Activated CD4-positive, alpha-beta T cell treated with anti-CD3 and anti-CD28 coated beads, Interleukin-2, amount 50 U/mL, for 4 hours (primary cell): ENCODE measurements at places on chromosomes 3 and 15.

GRCh38 chr15:79450648-79451047 is 18.5 kb downstream of the MINAR1 start:
- DNase-seq: no peak

DNA sequence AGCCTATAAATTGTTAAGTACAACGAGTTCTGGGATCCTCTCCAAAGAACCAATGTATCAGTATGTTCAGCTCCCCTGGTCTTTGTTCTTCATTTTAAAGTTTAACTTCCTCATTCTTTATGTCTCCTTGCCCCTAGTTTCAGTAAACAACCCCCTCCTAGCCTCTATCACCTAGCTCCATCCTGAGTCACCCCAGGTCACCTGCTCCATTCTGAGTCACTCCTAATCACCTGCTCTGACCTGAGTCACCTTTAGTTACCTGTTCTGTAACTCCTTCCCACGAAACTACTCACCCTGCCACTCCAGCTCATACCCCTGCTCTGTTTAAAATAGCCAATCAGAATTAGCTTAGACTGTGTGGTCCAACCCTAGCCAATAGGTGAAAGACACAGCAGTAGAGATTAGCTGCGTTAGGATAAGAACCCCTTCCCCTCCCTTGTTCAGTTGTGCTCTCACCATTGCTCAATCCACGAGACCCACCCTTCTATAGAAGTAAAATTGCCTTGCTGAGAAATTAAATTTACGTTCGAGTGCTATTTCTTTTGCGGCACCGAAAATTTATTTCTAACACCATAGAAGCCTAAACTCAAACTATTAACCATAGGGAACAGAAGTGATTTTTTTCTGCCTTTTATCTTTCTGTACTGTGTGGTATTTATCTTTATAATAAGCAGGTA is 245.0 kb upstream of the ADAMTS9 start:
- DNase-seq: no peak

DNA sequence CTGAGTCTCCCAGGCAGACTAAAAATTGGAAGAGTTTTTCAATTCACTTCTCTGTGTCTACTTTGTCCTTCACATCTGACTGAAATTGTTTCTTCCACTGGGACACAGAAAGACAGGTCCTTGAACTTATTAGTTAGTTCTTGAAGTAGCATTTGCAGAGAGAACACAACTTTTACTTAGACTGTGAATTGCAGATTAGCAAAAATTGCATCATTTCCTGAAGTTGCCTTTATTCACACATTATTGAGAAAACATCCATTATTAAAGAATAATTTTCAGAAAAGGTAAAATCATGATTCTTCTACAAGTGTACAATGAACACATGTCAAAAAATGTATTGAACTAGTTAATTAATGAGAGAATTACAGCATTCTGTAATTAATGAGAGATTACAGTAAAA is 1.4 kb upstream of the COMMD2 start:
- DNase-seq: no peak

- peak; percentile 92 for DNase-seq
These were observed 11.8 kb downstream of the CLEC3B start for GRCh38 chr3:45037720-45038455.

GRCh38 chr3:112634786-112635541 is 6.0 kb downstream of the CCDC80 start:
- DNase-seq: no peak

- no peak for DNase-seq
These were observed 223.3 kb downstream of the EPHB1 start for GRCh38 chr3:135018149-135018923.

DNA sequence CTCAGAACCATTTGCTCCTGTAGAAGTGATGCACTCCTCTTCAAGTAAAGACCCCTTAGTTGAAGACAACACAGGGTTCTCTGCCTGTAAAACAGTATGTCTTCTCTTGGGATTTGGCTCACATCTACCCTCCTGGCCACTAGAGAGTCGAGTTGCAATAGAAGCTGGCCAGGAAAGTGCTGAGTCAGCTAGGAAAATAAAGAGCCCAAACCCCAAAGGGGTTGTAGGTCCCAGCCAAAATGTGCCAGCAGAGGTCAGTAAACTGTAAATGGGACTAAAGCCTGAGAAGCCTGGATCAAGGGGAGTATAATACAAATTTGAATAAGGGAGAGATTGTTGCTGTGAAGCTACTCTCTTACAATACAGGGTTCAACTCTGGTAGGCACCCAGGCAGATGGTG is 37.2 kb upstream of the THBS1 start:
- DNase-seq: no peak

DNA sequence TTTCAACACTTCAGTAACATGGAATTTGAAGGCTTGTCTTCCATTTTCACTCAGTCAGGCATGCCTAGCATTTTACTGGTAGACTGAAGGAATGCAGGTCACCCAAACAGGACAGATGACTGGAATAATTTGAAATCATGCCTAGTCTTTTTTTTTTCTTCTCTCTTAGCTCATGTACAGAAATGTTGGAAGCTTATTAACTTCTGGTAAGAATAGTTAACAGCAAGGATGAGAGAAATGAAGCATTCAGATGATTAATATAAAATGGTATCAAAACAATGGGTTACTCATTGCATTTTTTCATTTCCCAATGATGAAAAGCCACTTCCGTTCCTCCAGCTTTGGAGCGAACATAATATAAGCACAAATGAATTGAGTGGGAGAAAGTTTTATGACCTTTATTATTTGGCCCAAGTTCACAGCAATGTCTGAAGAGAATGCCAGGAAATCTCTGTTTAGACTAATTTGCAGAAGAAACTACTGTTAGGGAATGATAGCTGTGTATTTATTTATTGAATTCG is 431.6 kb upstream of the RASGRP1 start:
- no peak for DNase-seq

- DNase-seq: peak; percentile 58
These were observed 567 bp downstream of the TOP2B start for GRCh38 chr3:25663869-25664811.

- DNase-seq: no peak
These were observed 78.0 kb downstream of the BBX start for GRCh38 chr3:107600780-107601179.

DNA sequence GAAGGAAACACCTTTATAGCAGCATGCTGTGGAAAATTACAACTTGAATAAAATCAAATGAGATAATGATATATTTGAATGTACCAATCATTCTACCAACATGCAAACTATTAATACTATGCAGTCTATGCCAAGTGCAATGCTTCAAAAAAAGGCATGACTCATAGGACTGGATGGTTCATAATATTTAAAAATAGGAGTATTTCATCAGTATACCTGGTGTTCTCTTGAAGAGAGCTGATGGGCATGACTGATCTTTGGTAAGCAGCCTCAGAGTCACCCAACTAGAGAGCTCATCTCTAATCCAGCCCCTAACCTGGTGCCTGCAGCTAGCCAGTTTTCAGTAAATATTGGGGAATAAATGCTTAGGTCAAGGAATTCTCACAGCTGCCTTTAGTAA is 434.7 kb upstream of the ARRDC4 start:
- DNase-seq: no peak

DNA sequence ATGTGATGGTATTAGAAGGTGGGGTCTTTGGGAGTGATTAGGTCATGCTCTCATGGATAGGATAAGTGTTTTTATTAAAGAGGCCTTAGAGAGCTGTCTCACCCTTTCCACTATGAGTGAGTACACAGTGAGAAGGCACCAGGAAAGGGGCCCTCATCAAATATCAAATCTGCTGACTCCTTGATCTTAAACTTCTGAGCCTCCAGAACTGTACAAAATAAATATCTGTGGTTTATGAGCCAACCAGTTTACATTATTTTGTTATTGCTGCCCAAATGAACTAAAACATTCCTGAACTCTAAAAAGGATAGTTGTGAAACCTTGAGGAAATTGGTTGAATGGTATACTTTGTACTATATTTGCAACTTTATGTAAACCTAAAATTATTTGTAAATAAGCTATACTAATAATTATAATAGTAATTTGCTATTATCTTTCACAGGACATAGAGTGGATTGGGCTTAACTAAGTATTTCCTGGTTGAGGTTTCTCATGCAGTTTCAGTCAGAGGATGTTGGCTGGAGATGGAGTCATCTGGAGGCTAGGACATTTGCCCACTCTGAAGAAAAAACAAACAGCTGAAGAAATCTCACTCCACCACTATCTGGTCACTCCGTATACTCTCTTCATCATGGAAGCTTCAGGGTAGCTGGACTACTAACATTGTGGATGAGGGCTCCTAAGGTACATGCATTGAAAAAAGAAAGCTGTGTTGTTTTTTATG is 1068.6 kb upstream of the CADM2 start:
- no peak for DNase-seq

DNA sequence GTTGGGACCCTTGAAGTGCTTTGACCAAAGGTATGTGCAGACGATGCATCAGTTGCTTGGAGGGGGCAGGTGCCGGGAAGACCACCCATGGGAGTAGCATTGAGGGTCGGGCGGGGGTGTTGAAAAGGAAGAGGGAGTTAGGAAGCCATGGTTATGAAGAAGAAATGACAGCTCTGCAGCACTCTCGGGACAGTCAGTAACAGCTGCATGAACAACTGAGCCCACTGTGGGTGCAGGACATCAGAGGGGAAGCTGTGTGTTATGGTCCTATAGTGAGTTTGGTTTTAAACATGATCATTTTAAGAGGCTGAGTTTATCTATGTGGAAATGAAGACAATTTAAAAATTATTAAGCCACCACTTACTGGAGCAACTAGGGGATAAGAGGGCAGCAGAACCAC is 17.6 kb downstream of the ST8SIA2 start:
- no peak for DNase-seq

GRCh38 chr3:12239301-12239700 is 49.6 kb upstream of the PPARG start:
- DNase-seq: no peak

DNA sequence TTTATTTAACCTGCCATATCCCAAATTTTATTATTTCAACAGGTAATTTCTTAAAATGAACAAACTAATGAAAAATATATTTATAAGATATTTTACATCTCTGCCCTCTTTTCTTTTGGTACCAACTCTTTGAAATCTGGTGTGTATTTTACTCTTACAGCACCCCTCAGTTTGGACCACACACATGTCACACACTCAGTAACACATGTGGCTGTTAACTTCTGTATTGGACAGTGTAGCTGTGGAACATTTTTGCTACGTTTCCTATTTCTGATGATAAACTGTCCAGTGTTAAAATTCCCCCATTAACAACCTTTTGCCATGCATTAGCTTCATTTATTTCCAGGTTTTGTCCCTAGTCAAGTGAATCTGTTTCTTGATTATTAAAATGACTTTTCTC is 250.6 kb downstream of the NFKBIZ start:
- no peak for DNase-seq

GRCh38 chr3:42229266-42229941 is 36.6 kb downstream of the CCK start:
- DNase-seq: no peak
